ENCODE measurements at places on chromosomes 2 and 18. TPM values are rescaled to one million over a fixed set of nuclear protein-coding genes. Genes with fewer than 3 reads are reported as not detected.

Gene RTTN
- polyA plus RNA-seq: 13.0 TPM

Gene HDLBP
- 357 TPM for polyA plus RNA-seq

DNA sequence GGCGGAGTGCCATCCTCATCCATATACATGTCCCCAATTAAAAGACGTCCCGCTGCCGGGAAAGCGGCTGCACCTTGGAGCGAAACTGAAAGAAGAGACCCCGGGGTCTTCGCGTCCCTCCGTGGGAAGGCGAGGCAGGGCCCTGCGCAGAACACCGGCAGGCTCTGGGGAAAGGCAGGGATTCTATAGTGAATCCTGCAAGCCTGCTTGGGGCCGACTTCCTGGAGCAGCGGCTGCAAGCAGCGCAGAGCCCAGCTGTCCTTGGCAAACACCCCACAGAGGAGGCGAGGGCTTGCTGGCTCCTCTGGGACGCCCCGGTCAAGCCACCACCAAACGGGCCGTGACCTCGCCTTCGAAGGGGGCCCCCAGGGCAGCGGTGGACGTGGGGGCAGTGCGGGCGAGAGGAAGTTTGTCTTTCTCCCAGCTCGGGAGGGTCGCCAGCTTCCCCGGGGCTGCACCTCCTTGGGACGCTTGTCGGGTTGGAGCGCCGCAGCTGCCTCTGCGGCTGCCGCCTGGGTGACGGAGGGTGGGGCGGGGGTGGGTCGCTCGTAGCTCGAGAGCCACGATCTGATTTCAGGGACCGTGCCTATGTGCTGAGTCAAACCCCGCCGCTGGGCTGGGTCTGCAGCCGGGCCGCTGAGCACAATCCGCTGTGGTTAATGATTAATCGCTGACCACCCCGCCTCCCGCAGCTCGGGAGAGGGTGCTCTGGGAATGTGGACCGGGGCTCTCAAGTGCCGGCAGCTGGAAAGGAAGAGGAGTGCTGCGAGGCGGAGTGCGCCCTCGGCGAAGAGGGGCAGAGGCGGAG, 486 bp upstream of the GPR39 start:
- DNase-seq: peak; percentile 59

DNA sequence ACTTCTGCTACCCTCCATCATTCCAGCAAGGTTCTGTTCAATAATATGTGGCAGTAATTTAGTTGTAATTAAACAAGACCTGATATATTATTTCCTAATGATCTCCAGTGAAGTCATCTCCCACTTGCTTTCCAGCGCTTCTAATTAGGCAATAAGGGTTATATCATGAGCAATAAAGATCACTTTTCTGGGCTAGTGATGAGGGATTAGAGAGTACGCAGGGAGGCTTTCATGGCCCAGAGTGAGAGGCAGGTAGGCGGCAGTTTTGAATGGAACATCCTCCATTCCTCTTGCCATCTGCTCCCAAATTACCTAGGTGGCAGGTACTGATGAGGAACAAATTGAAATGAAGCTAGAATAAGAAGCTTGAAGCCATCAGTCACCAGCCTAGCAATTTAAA, 358.1 kb upstream of the SYT4 start:
- DNase-seq: no peak

Gene BCL11A
- 3.1 TPM for polyA plus RNA-seq

Measured in hindlimb muscle (tissue), 1 donor.